Brain (organoid and tissue), 16 donors: ENCODE measurements at places on chromosomes 1 and 21.

GRCh38 chr1:208985231-208985630 lies 598.3 kb upstream of the CAMK1G start:
- no peak for DNase-seq

DNA sequence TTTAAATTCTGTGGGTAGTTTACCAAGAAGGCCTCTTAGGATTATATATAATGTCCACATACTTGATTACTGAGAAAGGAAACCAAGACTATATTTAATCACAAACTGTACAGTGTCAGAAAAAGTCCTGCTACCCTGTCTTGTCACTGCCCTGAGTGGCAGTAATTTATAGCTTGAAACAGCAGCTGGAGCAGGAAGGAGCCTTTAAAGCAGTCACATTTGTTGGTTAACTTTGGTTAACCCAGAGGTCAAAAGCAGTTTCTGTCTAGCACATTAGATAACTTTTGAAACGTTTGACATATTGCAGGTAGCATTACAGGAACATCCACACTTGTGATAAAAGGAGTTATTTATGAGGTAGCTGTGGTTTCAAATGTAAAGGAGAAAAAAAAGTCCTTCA lies 161.7 kb downstream of the ROR1 start:
- no peak for DNase-seq

- no peak for DNase-seq
These were observed 2.9 kb upstream of the SYT2 start for GRCh38 chr1:202713110-202713509.

- no peak for DNase-seq
These were observed 26.0 kb downstream of the ARID1A start for GRCh38 chr1:26721669-26722355.

GRCh38 chr1:39391691-39392679 lies 99.5 kb upstream of the BMP8A start:
- no peak for DNase-seq

GRCh38 chr1:233364695-233365539 lies 37.4 kb downstream of the MAP3K21 start:
- DNase-seq, result peak; percentile 49

DNA sequence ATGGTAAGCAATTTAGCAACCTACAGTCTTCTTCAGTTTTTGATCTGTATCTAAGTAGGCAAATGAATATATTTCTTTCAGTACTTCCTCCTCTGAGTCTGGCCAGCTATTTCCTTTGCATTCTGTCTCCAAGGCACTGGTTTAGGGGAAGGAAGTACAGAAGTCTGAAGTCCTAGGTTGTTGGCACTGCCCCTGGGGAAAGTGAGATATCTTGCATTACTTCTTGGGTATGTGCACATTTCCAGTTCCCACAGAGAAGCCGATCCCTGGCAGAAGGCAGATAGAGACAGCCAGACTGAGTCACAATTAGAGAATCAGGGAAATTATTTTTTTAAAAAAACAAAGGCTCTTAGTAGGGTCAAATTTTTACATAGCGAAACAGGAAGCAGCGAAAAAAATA lies 98.8 kb downstream of the RASAL2 start:
- no peak for DNase-seq

- DNase-seq, result no peak
These were observed 154.8 kb upstream of the COL6A1 start for GRCh38 chr21:45826676-45827301.

- no peak for DNase-seq
These were observed 10.7 kb downstream of the EPHX1 start for GRCh38 chr1:225820522-225821120.

- DNase-seq, result no peak
These were observed 218.7 kb downstream of the RERE start for GRCh38 chr1:8598783-8599182.

GRCh38 chr1:8025671-8026144 lies 401 bp downstream of the ERRFI1 start:
- DNase-seq, result no peak

- DNase-seq, result no peak
These were observed 17.4 kb downstream of the CNST start for GRCh38 chr1:246583448-246584185.

GRCh38 chr1:95622609-95623008 lies 388.6 kb downstream of the RWDD3 start:
- DNase-seq, result no peak

DNA sequence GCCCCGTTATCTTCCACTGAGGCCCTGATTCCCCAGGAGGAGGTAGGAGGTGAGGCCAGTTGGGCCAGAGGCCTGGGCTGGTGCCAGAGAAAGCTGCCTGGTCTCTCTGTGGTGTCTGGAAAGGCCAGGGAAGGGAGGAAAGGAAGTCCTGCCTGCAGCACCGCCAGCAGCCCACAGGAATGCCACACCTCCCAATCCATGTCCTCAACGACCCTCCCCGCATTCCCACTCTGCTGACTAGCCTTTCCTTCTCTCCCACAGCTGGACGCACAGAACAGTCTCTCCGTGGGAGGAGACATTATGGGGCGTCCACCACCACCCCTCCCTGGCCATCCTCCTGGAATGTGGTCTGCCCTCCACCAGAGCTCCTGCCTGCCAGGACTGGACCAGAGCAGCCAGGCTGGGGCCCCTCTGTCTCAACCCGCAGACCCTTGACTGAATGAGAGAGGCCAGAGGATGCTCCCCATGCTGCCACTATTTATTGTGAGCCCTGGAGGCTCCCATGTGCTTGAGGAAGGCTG lies 18.0 kb downstream of the CSF1 start:
- DNase-seq, result no peak

DNA sequence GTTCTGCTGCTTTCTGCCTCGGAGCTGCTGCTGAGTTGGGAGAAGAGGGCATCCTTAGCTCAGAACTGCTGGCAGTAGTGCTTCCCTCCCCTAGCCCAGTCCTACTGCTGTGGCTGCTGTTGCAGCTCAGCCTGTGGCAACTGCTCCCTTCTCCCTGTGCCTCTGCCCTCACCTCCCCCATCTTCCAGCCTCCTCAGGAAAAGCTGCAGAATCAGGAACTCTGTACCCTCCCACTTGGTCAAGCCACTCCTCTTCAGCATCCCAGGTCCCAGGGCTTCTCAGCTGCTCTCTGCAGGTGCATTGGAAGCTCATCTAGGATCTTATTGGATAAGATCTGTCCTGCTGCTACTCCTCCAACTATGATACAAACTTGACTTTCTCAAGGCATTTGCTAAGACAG lies 316.7 kb downstream of the BRINP2 start:
- no peak for DNase-seq

DNA sequence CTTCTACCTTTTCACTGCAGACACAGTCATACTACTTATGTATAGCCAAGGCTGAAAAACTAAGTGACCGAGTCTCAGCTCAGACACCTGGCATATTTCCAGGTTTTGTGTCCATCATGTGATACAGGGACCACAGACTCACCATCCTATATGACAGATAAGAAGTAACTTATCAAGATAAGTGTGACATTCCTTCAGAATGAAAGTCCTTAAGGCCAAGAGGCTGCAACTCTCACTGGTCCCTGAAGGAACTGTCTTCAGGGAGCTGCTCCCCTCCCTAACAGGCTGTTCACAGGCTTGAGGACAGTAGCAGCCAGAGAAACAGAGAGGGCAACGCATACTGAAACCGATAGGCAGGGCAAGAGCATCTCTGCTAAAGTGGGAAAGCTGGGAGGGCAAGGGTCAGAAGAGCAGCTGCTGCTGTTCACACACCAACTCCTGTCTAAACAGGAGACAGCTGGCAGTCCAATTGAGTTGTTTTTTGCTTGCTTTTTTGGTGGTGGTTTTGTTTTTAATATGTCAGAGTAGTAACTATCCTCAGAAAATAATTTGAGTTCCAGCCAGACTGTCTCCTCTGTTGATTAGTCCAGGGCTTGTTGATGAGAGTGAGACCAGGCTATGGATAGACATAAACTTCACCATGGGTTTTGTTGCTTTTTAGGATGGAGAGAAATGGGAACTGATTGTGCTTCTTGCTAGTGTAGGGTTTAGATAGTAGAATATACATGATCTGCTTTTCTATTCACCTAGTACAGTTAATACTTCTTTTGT lies 67.7 kb downstream of the MACF1 start:
- peak; percentile 57 for DNase-seq

DNA sequence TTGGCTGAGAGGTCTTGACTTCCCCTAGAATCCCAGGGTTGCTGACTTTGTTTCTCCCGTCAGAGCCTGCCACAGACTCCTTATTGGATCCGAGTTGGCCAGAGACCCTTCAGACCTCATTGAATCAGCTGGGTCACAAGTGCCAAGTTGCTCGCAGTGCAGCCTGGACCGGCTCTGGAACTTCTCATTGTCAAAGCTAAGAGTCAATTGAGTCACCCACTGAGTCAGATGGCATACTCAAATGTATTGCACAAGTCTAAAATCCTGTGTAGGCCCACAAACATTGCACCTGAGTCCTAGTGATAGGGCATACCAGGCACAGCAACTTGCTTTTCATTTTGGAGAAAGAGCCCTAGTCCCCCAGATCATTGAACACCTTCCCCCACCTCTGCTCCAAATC lies 20.4 kb upstream of the SCAF4 start:
- DNase-seq, result no peak

DNA sequence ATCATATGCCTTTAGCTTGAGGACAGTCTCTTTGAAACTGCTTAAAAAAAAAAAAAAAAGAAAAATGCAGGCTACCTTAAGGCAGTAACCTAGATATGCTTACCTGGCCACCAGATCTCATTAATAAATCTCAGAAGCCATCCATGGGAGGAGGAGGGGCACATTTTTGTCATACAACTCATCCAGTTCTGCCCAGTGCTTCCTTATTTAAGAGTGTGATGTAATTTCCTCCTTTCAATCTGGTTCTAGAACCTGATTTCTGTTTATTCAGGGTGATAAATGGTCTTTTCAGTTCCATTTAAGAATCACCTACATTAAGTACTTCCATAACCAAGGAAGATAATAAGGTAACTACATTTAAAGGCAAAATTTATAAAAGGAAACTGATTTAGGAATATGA lies 6.1 kb downstream of the ERRFI1 start:
- DNase-seq, result peak; percentile 48

DNA sequence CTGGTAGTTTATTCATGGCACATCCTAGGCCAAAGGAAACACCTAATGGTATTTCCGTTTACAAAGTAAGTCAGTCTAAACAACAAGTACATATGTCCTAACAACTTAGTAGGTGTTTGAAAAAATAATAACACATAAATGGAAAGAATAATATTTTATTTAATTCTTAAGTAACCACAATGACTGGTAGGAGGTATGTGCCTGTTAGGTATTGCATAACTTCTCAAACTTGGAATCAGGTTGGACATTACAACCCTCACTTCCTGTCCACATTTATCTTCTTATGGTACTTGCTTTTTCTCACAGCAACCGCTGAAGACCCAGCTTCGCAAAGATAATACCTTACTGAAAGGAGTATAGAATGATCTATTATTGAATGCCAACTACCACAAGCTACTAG lies 64.2 kb downstream of the VPS13D start:
- no peak for DNase-seq

GRCh38 chr21:34885125-34885524 lies 164.0 kb downstream of the RUNX1 start:
- DNase-seq, result no peak

- no peak for DNase-seq
These were observed 13.8 kb downstream of the HTR6 start for GRCh38 chr1:19678493-19678892.

- DNase-seq, result no peak
These were observed 30.3 kb downstream of the PTPRC start for GRCh38 chr1:198669023-198669698.

GRCh38 chr1:1176931-1177330 lies 3.3 kb downstream of the TTLL10 start:
- DNase-seq, result no peak

DNA sequence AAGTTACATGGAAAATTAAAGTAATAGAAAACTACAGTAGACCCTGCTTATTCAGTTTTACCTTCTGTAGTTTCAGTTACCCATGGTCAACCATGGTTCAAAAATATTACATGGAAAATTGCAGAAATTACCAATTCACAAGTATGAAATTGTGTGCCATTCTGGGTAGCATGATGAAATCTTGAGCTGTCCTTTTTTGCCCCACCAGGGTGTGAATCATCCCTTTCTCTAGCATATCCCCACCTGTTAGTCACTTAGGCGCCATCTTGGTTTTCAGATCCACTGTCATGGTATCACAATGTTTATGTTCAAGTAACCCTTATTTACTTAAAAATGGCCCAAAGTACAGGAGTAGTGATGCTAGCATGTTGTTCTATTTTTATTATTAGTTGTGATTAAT lies 3.5 kb upstream of the LRIF1 start:
- no peak for DNase-seq

GRCh38 chr1:153612755-153613331 lies at the start of gene S100A16:
Gene S100A16 (minus strand): TSS chr1:153613137. CDS start chr1:153608151, 4,986 bp downstream.
- DNase-seq, result peak; percentile 20

DNA sequence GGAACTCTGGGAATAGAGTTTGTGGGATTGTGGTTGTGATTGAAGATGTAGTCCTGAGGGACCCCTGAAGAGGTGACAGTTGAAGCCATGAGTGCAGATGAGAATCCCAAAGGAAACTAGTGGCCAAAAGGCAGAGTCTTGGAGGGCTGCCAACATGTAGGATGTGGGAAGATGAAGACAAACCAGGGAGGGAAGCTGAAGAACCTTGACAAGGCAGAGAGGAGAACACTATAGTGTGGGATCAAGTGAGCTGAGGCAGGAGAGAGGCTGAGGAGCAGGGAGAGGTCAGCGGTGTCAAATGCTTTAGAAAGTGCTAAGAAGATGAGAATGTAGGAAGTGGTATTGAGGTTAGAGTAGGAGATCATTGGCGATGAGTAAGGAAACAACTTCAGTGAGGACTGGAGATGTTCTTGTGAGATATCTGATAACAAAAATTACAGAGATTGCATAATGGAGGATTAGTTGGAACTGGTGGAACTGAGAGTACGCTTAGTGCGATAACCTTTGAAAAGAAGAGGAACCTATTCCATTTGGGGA lies 88.5 kb upstream of the VCAM1 start:
- DNase-seq, result no peak

GRCh38 chr1:172944931-172945330 lies 105.8 kb downstream of the TNFSF18 start:
- no peak for DNase-seq

DNA sequence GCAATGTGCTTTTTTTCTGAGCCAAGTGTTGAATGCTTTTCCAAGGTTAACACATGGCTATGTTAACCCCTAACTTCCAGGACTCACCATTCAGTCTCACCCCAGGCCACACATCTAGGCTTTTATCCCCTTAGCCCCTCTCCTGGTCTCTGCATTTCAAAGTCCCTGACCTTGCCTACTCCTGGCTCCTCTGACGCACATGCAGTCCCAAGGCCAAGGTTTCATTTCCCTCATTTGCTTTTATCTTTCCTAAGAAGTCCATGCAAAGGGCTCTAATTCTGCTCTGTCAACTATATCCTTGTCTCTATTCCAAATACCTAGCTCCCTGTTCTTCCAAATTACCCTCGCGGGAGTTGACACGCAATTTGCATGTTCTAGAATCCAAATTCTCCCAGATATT lies 25.4 kb downstream of the SLC30A10 start:
- no peak for DNase-seq

GRCh38 chr1:204569478-204569877 lies 53.3 kb downstream of the MDM4 start:
- no peak for DNase-seq

GRCh38 chr1:157671895-157672294 lies 28.7 kb downstream of the FCRL3 start:
- DNase-seq, result no peak
